ENCODE measurements at places on chromosomes 7 and 10. TPM values are rescaled to one million over a fixed set of nuclear protein-coding genes. Genes with fewer than 3 reads are reported as not detected.

NEUROG3 gene
- not detected for total RNA-seq

STOX1 gene
- 0.73 TPM for total RNA-seq

VSTM4 gene
- 0.38 TPM for total RNA-seq

TRIP6 gene
- total RNA-seq, result 46.2 TPM

MMP21 gene
- not detected for total RNA-seq

ACSM6 gene
- not detected for total RNA-seq

DENND2A gene
- 0.88 TPM for total RNA-seq

C10orf62 gene
- not detected for total RNA-seq

TLX1 gene
- total RNA-seq, result not detected

VWDE gene
- total RNA-seq, result 0.74 TPM

ADRB1 gene
- 1.1 TPM for total RNA-seq

MYL10 gene
- not detected for total RNA-seq

ASB15 gene
- not detected for total RNA-seq

MET gene
- 70.8 TPM for total RNA-seq

SORBS1 gene
- total RNA-seq, result 0.38 TPM

PPP1R3C gene
- total RNA-seq, result 20.7 TPM

SFTPD gene
- 0.14 TPM for total RNA-seq

MXI1 gene
- 7.2 TPM for total RNA-seq

INA gene
- total RNA-seq, result 18.6 TPM

ALDH18A1 gene
- total RNA-seq, result 51.4 TPM

ELN gene
- total RNA-seq, result 0.12 TPM

NUTM2E gene
- 0.26 TPM for total RNA-seq

CTNNA3 gene
- total RNA-seq, result not detected

CH25H gene
- total RNA-seq, result 0.68 TPM

GTF2IRD2 gene
- total RNA-seq, result 5.3 TPM

CDC14C gene
- total RNA-seq, result not detected

PTF1A gene
- not detected for total RNA-seq

MPP7 gene
- 0.09 TPM for total RNA-seq

OPN4 gene
- not detected for total RNA-seq

CFAP46 gene
- total RNA-seq, result 1.8 TPM

SLC29A4 gene
- 15.7 TPM for total RNA-seq

SYT15 gene
- 3.1 TPM for total RNA-seq

LYZL1 gene
- total RNA-seq, result not detected

SRRM3 gene
- 9.5 TPM for total RNA-seq

ITPRID1 gene
- total RNA-seq, result not detected

PPP1R17 gene
- total RNA-seq, result not detected

UCN3 gene
- total RNA-seq, result not detected

CHCHD3 gene
- total RNA-seq, result 88.8 TPM

MAT1A gene
- 0.04 TPM for total RNA-seq

PHYHIPL gene
- total RNA-seq, result 0.59 TPM

VAX1 gene
- 1.5 TPM for total RNA-seq

HIP1 gene
- total RNA-seq, result 20.0 TPM

NME8 gene
- not detected for total RNA-seq

FAM221A gene
- total RNA-seq, result 0.34 TPM

SLC16A9 gene
- total RNA-seq, result 0.07 TPM

PAX2 gene
- 0.18 TPM for total RNA-seq

FZD8 gene
- 4.2 TPM for total RNA-seq

AKR1C2 gene
- 3,597 TPM for total RNA-seq

SGCE gene
- total RNA-seq, result 49.9 TPM

CYP2E1 gene
- 0.11 TPM for total RNA-seq

MEIG1 gene
- total RNA-seq, result 0.77 TPM

DNAJC12 gene
- 49.6 TPM for total RNA-seq

AOC1 gene
- total RNA-seq, result not detected

UNCX gene
- total RNA-seq, result not detected

GJC3 gene
- total RNA-seq, result 0.15 TPM

CALHM3 gene
- 0.22 TPM for total RNA-seq
